ENCODE measurements at places on chromosomes 13 and 19.

DNA sequence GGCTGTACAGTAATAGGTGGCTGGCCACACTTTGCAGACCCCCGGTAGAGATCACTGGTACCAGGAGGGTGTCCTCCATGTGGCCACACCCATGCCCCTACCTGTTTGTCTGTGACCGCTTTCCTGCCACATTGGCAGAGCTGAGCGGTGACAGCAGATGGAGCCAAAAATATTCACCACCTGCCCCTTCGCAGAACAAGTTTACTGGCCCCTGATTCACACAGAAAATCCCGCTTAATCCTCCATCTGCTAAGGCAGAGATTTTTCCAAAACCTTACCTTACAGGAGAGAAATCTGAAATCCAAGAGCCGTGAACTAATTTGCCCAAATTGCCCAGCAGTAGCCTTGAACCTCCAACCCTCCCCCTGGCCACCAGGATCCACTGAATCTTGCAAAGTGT, 52.1 kb downstream of the MYO9B start:
- DNase-seq: no peak

DNA sequence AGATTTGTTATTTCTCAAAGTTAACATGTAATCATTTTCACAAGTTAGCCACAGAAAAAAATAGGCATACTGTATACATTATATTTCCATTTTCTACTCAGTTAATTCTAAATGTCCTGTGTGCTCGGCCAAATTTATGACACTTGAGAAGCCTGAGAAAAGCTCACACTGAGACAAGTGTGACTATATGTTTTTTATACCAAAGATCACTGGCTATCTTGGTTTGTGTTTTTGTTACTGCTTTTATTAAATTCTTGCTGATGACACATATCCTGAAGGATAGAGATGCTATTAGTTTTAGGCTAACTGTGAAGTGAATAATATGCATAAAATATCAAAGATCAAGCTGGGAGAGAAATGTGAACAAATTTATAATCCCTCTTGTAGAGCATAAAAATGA, 49.3 kb upstream of the IL17D start:
- no peak for DNase-seq

DNA sequence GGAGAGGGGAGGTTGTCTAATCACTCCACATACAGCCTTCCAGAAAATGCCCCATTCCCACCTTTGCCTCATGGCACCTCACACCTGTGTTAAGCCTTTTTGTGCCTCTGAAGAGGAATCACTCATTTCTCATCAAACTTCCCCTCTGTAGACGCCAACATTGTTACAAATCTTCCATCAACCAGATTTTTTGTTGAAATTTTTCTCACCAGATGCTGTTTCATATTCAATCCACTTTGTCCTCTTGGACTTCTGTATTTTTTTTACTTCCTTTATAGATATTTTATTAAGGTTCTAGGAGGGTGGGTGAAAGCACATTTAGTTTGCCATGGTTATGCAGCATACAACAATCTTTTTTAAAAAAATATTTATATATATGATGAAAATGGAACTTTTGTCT, 74.0 kb downstream of the RUBCNL start:
- DNase-seq: no peak

GRCh38 chr13:33571618-33572017, 246.3 kb upstream of the RFC3 start:
- no peak for DNase-seq

DNA sequence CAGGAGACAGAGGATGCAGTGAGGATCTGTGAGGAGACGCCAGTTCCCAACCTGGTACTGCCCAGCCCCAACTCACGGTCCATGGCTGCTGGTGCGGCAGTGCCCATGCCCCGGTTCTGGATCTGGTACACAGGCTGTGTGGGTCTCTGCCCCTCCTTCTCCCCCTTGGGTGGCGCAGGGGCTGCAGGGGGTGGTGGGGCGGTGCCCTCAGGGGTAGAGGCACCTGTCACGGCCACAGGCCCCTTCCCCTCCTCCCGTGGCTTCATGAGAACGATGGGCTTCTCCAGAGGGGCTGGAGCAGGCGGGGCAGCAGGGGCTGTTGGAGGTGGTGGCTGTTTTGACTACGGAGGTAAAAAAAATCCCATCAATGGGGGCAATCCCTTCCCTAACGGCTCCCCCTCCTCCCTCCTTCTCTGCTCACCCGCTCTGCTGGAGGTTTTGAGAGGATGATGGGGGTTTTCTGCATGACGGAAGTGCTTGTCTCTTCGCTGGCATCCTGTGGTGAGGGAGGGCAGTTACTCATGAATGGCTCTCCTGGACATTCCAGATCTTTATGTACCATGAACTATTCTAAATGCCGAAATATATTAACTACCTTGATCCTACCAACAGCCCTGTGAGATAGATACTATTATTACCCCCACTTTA, 7.1 kb downstream of the SMG9 start:
- no peak for DNase-seq

DNA sequence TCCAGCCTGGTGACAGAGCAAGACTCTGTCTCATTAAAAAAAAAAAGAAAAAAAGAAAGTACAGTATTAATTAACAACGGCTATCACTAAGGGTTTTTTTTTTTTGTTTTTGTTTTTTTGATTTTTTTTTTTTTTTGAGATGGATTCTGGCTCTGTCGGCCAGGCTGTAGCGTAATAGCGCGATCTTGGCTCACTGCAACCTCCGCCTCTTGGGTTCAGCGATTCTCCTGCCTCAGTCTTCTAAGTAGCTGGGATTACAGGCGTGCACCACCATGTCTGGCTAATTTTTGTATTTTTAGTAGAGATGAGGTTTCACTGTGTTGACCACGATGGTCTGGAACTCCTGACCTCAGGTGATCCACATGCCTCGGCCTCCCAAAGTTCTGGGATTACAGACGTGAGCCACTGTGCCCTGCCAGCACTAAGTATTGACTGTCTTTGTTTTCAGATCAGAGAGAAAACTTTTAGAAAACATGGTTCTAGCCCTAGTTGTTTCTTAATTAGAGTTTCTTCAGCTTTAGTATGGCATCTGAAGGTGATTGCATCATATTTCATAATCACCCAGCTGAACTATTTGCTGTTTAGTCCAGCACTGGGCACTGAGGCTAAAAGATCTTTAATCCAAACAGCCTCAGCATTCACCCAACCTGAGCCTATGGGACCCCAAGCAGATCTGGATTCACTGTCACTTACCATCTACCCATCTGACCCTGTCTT, 2.7 kb upstream of the GATAD2A start:
- no peak for DNase-seq

- no peak for DNase-seq
Observed at GRCh38 chr19:3146677-3147100, 10.9 kb downstream of the GNA15 start.

Data from NCI-H1417 treated with DMSO at 0.1 percent for 48 hours (cell line).